ENCODE measurements at places on chromosomes 1 and 21.
A peak's percentile ranks its signal among the peaks of the same experiment; 100 is the strongest.

DNA sequence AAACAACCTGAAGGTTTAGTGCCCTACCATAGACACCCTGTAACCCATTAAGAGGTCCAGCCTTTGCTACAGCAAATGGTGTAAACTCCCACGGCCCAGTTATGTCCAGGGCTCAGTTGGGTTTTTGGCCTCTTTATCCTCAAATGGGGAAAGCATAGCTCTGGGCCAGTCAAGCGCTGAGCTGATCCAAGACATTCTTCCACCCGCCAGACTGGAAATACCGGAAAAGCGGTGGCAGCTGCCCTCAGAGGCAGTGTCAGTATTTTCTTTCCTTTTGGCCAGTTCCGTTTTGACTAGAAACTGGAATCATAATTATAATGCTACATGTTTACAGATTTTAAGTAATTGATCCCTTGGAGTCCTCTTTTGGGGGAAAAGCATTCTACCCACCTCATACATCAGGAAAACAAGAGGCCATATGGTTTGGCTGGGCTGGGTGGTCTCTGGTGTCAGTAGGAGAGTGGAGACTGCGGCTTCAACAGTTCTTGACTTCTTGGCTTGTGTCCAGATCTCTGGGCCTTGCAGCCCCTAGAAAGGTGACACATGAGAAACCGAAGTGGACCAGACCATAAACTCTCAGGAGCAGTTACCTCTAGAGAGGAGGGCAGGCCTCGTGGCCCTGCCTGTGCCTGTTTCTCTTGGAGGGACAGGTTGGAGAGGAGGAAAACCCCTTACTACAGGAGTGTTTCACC, 30.2 kb upstream of the CLDN14 start:
- DNase-seq, result peak; percentile 58

- DNase-seq, result peak; percentile 61
Observed at GRCh38 chr21:33383056-33383888, 19.9 kb upstream of the IFNGR2 start.

DNA sequence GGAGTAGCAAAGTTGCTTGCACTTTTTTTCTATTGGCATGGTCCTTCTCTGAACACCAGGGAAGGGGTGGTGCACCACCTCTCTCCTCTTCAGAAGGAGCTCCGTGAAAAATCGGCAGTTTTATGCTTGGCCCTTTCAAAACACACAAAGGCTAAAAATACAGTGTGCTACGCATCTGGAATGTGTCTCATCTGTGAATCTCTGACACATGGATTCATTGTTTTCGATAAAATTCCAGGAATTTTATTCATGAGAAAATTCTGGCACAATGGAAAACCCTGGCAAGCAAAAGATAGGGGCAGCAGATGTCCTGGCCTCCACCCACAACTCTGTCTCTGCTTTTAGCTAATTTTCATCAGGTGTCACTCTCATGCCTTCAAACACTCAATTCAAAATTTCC, 42.9 kb downstream of the ERG start:
- no peak for DNase-seq

DNA sequence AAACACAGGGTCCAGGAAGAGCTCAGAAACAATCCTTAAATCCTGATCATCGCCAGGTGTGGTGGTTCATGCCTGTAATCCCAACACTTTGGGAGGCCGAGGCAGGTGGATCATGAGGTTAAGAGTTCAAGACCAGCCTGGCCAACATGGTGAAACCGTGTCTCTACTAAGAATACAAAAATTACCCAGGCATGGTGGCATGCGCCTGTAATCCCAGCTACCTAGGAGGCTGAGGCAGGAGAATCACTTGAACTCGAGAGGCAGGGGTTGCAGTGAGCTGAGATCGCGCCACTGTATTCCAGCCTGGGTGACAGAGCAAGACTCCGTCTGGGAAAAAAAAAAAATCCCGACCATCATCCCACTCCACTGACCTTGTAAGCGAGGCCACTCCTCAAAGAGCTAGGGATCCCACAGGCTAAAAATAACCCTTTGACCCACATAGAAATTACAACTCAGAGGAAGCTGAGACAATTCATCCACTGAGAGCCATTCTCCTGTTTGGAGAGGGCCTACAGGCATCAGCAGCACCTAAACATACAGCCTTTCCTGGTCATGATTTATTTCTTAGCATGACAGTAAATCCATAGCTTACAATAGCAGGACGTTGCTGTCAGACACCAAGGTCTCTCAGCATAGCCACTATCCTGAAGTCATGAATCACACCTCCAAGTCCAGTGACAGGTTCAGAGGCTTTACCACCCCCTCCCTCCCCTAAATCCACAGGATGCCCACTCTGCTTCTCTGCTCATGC, 66.7 kb downstream of the TGFBR3 start:
- no peak for DNase-seq

DNA sequence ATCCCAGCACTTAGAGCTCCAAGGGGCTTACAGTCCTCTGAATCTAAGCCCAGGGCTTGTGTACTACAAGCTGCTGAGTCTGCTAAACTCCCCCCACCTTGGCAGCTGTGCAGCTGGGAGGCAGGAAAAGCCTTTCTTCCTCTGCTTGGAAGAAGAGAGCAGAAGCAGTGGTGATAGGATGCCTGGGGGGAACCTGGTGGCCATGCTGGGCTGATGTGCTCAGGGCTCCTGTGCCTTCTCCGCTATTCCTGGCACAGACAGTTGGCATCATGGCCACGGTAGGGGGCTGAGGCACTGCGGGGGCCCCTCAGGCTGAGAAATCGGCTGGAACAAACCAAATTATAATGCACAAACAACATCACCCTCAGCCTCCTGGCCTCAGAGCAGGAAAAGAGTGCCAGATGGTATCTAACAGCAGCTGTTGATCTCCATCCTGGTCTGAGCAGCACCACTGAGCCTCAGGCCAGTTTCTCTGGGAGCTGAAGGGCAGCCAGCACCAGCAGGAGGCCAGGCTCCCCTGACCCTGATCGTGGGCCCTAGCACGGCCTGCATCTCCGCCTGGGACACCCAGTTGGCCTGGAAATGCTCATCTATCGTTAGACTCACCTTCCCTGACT, 35.8 kb downstream of the ECE1 start:
- peak; percentile 97 for DNase-seq

- DNase-seq, result peak; percentile 19
Observed at GRCh38 chr1:171286032-171286705, 27.8 kb upstream of the FMO4 start.

DNA sequence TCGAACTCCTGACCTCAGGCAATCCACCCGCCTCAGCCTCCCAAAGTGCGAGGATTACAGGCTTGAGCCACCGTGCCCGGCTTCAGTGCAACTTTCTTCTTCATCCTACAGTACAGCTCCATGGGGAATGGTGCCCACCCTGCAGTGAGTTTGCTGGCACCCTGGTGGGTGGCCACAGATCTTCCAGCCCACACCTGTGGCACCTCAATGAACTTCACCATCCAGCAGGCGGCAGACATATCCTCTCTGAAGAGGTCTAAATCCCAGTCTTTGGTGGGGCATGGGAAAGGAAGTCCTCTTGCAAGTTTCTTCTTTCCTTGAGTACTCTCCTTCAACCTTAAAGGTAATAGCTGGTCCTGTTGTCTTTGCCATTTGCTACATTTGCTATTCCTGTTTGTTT, 18.1 kb upstream of the ZBTB8A start:
- no peak for DNase-seq

DNA sequence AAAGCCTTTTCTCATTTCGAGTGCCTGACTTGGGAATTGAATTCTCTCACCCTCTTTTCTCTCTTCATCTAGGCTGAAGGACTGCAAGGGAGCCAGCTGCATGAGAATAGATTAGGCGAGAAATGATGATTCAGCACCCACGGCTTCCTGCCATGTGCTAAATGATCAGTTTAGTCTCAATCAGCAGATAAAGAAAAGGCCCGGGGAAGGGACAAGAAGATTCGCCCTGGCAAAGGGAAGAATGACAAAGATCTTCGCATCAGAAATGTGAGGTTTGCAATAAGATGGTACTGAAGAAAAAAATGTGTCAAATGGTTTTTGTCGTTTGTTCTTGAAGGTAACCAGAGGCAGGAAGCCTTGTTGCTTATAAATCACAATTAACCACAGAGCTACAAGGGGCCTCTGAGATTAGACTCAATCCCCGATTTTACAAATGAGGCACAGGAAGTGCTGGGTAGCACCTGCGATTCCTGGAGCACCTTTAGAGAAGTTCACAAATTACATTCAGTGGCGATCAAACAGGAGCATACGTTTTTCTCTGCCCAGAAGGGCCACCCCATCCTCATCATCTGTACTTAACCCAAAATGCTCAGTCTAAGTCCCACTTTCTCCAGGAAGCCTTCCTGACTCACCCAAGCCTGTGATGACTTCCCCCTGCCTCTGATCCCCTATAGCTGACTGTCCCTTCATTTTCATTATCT, 183.4 kb downstream of the ZNF281 start:
- no peak for DNase-seq

GRCh38 chr1:203628201-203629015, 1.8 kb downstream of the ATP2B4 start:
- DNase-seq, result peak; percentile 75
